ENCODE measurements at places on chromosomes 5 and 9.

DNA sequence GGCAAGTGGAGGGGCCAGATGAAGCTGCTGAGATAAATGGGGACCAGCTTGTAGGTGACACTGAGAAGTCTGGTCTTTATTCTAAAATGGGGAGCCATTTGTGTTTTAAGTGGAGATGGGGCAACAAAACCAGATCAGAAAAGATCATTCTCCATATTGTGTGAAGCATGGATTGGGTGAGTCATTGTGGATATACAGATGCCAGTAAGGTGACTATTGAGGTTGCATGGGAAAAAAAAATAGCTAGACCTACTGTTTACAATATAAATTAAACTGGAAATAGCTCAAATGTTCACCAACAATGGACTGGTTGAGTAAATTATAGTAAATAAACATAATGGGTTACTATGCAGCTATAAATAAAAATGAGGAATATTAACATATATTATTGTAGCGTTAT lies 5.4 kb upstream of the MAP1B start:
- no peak for DNase-seq

DNA sequence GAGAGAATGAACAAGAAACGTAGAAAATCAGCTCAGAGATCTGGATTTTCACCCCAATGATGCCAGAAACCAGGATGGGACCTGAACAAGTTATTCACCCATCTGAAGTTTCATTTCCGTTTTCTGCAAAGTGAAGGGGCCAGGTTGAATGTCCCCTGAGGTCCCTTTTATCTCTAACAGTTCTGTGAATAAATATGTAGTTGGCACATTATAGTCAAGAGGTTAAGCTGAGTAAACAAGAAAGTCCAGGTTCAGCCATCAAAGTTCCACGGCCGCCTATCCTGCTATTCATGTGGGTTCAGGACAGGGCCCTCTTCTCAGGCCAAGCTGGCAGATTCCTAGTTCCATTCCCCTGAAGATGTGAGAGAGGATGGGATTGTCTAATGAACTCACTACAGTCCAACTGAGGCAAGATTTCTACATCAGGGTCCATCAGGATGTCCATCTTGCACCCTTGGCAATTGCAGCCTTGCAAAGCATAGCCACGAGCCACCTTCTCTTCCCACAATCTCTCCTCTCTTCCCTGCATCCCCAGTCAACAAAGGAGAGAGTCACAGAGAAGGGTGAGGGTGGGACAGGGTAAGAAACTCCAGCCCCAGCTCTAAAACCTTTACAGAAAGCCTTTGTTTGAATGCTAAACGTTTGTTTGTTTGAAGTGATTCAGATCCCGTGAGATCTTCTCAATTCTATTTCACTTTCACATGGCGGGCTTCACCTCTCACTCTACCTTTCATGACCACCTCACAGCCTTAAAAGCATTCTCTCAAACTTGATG lies 311.0 kb downstream of the SLIT3 start:
- DNase-seq: no peak

DNA sequence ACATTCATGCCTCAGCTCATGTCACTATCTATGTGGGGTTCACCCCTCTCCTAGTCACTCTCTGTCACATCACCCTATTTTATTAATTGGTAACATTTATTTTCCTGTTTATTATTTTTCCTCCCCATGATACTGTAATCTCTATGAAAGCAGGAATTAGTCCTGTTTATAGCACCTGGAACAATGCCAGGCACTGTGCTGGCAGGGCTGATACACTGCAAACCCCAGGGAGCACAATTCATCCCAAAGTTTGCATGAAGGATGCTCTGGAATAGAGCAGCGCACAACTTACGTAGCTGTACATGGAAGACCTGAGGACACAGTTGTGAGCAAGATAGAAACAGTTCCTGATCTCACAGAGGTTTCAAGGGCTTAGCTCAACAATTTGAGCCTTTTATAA lies 103.2 kb downstream of the NSG2 start:
- DNase-seq: no peak

DNA sequence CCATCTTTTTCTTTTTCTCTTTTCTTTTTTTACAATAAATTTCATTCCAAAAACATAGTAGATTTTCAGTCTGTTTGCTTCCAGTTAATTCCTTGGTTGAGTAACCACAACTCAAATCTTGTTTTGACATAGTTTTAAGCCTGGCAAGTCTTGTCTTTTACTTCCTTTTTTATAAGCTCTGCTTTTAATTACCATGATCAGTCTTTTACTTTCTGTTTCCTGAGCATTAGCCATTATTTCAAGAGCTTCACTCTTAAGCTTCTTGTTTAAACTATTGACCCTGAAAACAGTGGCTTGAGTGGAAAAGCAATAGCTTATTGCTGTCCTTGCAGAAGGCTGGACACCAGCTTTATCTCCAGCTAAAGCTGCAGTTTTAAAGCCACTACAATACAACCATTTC lies 1363.3 kb downstream of the MAT2B start:
- no peak for DNase-seq

GRCh38 chr9:73437758-73438157 lies 286.1 kb downstream of the ANXA1 start:
- DNase-seq: no peak

GRCh38 chr5:180115326-180116076 lies 43.9 kb upstream of the RNF130 start:
- DNase-seq: no peak

- no peak for DNase-seq
Observed at GRCh38 chr5:42235837-42236236, 187.4 kb upstream of the GHR start.

DNA sequence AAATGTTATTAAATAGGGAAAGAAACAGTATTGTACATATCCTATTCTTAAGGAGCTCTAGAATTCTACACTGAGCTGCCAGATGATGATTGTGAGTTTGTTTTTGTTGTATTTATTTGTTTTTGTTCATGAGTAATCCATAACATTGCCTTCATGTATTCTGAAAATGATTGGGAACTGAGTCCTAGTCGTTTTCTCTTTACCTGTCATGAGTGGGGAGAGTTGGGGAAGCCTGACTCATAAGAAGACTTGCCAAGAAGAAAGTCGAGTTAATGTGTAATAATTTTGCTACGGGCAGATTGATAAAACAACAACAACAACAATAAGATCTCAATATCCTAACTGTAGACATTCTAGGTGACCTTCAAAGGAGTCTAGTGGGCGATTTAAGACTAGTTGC lies 103.8 kb downstream of the ANKRD55 start:
- no peak for DNase-seq

DNA sequence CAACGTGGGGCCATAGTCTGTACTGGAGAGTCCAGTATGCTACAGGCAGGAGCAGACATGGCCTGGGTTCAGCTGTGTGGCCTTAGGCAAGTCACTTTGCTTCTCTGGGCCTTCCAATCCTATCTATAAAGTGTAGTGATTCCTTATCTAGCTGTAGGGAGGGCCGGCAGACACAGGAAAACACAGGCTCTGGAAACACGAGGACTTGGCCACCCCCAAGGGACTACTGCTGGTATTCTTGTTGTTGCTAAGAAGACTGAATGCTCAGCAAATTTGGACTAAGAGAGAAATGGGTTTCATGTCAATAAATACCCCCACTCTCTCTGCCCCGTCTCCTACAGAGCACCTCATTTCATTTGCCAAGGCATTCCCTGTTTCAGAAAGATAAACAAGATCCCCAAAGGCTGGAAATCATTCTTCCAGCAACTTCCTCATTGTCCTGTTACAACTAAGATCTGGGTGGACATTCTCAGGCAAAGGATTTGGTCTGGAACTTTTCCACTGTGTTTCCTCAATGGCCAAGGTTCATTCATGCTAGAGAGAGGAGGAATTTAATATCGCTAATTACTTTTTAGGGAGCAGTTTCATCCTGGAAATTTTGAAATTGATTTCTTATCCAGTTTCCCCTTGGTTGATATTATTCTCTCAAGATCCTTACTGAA lies 105.8 kb downstream of the GABBR2 start:
- DNase-seq: no peak

- no peak for DNase-seq
Observed at GRCh38 chr5:18028036-18028435, 393.8 kb downstream of the TAF11L14 start.

GRCh38 chr5:158301186-158301585 lies 442.2 kb upstream of the CLINT1 start:
- no peak for DNase-seq

- DNase-seq: no peak
Observed at GRCh38 chr5:103454770-103455169, 107.8 kb downstream of the NUDT12 start.

DNA sequence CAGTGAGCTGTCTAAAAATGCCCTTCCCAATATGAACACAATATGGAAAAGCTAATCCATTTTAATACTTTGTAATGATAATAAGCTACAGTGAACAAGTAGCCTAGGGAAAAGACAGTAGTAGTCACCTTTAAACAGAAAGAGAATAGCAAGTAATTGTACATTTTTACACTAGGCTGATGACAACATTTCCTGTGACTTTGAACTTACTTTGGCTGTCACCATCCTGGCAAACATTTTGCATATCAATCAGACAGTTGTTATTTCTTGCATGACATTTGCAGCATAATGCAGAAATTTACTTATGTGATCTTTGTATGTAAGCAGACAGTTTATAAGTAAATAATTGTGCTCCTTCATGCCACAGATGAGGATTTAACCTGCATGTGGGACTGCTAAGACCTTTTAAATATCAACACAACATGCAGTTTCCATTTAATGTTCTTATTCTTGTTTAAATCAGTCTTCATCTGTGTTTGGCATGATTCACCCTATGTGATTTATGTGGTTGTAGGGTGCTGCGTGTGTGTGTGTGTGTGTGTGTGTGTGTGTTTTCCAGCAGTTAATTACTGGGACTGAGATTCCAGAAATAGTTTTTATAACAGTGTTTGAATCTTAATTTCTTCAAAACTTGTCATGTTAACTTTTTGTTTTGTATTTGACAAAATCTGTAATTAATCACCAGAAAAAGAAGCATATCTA lies 997.1 kb upstream of the ARRDC3 start:
- DNase-seq: no peak

DNA sequence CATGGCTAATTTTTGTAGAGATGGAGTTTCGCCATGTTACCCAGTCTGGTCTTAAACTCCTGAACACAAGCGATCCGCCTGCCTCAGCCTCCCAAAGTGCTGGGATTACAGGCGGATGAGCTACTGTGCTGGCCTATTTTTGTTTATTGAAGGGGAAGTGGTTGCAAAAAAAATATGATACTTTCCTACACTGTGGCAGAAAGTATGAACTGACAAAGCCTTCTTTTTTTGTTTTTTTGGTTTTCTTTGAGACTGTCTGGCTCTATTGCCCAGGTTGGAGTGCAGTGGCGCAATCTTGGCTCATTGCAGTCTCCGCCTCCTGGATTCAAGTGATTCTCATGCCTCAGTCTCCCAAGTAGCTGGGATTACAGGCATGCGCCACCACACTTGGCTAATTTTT lies 50.9 kb downstream of the OSTF1 start:
- DNase-seq: no peak

DNA sequence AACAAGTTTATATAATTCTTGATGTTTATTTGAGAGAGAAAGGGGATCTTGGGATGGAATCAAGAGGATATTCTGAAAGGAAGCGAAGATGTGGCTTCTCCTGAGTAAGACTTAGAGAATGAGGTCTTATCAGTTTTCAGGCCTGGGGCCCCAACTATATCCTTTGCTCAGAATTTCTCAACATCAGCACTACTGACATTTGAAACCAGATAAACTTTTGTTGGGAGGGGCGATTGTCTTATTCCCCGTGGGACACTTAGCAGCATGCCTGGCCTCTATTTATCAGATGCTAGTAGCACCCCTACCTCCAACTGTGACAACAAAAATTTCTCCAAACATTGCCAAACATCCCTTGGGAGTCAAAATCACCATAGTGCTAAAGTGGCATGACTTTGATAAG lies 567.7 kb downstream of the MAT2B start:
- no peak for DNase-seq

DNA sequence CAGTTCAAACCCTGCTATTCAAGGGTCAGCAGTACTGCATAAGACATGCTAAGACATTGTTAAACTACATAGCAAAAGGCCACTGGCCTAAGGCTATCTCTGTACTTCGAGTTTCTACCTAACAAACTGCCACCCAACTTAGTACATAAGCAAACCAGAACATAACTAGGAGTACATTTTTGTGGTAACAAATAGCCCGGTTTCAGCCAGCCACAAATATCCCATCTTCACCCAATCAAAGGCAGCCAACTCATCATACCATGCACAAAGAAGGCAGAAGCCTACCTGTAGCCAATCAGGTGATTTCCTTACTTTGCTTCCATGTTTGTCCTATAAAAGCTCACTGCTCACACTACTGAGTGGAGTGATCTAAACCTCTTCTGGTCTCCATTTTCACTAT lies 201.4 kb downstream of the SMARCA2 start:
- DNase-seq: no peak

DNA sequence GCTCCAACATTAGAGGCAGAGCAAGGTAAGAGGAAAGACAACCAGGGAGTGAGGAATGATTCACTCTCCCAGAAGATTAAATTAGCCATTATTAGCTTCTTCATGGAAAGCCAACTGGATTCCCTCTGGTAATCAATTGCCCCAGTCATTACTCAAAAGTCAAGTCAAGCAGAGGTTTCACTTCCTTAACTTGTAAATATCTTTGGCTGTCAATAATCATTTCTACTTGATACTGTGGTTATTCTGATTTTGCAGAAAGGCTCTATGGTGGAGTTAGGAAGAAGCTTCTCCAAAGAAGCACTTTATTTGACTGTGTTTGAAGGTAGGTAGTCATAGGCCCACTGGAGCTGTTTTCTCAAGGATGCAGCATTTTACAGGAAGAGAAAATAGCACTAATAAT lies 78.0 kb downstream of the JAKMIP2 start:
- no peak for DNase-seq

GRCh38 chr5:73820326-73820725 lies 194.3 kb downstream of the ARHGEF28 start:
- no peak for DNase-seq

GRCh38 chr5:149063017-149063687 lies at the start of gene SH3TC2:
Gene SH3TC2, minus strand, starts transcription at chr5:149063062. Its CDS starts 40 bp downstream, at chr5:149063022.
- no peak for DNase-seq

DNA sequence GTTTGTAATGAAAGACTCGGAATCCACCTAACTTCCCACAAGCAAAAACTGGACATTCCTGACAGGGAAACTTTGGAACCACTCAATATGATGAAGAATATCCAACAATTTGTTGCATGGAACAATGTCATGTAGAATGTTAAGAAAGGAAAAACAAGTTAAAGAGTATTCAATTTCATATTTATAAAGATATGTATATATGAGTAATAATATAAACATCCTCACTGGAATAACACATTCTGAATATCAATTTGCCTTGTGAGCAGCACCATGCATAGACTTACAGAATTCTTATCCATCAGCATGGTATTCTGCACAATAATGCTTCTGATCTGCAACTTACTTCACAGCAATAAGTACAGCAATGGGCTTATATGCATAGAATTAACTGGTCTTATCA lies 650.3 kb downstream of the SEMA5A start:
- no peak for DNase-seq

DNA sequence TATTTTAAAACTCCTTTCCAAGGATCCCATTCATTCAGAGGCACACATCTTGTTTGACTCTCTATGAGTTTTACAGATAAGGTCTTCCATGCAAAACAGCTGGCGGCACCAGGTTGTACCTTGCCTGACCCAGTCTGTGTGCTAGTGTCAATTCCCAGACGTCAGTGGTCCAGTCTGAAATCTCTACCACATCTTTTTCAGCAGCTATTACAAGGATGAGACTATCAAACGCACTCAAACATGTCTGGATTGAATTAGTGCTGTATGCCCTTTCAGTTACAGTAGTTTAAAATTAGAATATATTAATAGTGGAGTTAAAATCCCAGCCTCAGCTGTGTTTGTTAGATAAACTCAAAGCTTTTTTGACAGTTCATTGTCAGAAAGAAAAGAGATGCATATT lies 11.7 kb downstream of the CDC14B start:
- DNase-seq: no peak

All from CD4-positive, alpha-beta T cell (primary cell).